NCI-H1694 (cell line): ENCODE measurements at places on chromosomes 13 and 19.

DNA sequence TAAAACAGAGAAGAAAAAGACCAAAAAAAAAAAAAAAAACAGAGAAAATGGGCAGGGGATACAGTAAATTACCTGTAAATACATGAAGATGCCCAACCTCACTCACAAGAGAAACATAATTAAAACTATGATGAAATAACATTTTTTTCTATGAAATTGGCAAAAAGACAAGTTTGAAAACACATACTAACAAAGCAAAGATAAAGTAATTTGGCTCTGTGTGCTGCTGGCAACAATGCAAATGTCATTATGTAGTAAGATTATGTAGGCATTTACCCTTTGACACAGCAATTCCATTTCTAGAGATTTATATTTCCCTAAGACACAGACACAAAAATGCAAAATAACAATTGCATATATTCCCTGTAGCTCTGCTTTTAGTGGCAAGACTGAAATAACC lies 20.2 kb downstream of the ZC3H13 start:
- no peak for DNase-seq

- DNase-seq = no peak
Observed at GRCh38 chr13:26423629-26424028, 133.9 kb upstream of the WASF3 start.

DNA sequence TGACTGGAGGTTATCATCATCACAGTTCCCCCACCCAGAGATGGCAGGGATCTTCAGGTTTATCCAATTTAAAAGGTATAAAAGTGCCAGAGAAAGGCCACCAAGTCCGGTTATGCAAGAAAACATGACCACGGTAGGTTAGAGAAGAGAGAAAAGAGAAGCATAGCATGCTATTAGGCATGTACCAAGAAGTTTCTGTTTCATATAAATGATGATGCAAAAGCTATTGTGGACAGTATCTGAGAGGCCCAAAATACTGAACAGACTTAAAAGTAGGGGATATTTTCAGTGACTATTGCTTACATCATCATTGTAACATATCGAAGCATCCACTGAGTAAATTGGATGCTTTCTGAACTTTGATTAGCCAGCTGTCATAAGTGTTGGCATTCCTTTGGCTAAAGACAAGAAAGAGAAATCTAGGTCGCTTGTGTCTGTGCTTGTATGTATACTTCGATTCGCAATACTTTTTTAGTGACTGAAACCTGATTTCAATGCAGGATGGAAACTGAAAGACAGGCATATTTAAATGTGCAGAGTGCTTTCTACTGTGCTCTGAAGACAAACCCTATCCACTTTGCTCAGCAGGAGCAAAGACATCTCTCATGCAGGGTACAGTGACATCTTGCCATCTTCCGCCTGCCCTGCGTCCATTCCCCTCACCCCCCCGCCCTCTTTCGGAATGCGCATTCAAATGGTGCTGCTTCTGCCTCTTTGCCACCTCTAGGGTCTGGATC lies 180.3 kb downstream of the SHISA2 start:
- no peak for DNase-seq

DNA sequence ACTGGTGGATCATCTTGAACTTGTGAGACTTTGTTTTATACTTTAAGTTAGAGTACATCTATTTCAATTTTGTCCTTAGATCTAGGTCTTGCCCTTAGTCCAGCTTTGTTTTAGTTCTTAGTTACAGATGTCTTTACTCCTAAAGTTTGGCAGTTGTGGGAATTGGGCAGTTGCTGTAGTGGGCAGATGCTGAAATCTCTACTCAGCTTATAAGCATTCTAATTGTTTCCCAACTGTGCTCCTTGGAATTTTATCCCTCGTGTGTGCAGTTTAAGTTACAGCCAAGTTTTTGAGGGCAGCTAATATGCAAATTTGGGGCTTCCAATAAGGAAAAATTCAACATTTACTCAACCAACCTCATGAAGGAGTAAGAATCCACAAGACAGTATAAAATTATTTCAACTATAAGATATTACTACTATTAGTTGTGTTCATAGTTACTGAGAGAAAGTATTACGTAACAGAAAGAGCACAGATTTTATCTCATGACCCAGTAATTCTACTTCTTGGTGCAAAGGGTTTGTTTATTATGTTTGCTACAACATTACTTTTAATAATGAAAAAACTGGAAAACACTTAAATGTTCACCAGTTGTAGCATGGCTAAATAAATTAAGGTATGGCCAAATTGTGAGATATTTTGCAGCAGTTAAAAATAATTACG lies 32.9 kb downstream of the CCDC122 start:
- no peak for DNase-seq

- no peak for DNase-seq
Observed at GRCh38 chr19:7988307-7988706, 17.1 kb downstream of the ELAVL1 start.

DNA sequence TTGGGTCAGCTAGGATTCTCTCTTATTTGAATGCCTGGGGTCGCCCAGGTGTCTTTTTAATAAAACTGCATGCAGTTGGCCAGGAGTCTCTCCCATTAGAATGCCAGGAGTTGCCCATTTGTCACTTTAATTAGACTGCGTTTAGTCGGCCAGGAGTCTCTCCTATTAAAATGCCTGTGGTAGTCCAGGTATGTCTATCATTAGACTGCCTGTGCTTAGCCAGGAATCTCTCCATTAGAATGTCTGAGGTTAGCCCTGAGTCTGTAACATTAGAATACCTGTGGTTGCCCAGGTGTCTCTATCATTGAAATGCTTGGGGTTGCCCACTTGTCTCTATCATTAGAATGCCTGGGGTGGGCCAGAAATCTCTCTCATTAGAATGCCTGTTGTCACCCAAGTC lies 1470.9 kb downstream of the UQCRFS1 start:
- no peak for DNase-seq

- DNase-seq = no peak
Observed at GRCh38 chr19:2711172-2711874, 8.8 kb upstream of the GNG7 start.

DNA sequence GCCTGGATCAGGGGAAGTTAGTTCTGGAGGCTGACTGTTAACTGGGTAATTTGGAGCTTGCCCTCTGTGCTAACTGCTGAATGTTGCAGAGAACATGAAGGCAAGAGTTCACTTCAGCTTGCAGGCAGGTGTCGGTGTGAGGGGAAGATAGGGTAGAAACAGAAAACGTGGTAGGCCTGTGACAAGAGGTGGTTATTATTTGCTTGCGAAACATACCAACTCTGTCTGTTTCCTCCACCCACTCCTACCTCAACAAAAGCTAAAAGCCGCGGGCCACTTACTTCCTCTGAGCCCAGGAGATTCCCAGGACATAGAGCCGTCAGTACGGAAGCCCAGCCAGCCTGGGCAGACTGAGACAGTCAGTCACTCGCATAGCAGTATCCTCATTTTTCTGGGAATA lies 119.2 kb upstream of the ABCC4 start:
- DNase-seq = no peak

DNA sequence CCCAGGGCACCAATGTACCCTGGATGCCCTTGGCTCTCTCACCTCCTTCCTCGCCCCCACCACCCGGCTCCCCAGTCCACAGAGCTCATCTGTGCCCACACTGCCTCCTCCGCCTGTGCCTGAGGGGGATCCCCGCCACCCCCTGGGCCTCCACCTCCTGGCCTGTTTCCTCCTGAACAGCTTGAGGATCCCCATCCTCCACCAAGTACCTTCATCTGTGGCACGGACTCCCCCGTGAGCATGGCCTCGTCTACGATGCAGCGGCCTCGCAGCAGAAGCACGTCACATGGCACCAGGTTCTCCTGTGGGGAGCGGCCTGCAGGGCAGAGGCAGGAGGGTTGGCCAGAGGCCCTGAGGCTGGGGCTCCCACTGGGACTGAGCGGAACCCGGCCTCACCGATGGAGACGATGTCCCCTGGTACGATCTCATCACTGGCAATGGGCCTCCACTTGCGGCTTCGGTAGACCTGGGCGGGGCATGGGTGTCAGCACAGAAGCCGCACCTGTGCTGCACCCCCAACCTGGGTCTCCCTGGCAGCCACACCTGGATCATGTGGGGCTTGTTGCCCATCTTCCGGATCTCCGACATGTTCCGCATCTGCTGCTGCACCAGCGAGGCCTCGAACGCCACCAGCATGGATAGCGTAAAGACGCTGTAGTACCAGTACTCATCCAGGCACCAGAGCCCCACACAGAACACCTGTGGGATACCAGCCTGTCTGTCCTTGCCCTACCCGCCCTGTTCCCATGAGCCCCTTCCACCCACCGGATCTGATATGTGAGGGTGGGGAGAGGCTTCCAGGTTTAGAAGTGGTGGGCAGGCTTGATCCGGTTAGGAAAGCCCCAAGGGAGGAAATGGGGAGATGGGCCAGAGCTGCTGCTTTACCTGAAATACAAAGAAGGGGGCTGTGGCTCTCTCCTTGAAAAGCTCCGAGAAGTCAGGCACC lies 6.8 kb downstream of the ATP13A1 start:
- DNase-seq = no peak

- DNase-seq = no peak
Observed at GRCh38 chr13:36530861-36531590, 98.7 kb downstream of the CCNA1 start.

GRCh38 chr13:35784286-35784951 lies 307.9 kb upstream of the MAB21L1 start:
- no peak for DNase-seq
